ENCODE measurements at places on chromosomes 13 and 19.

- DNase-seq = no peak
Measured at GRCh38 chr19:23762548-23762883, 3.8 kb upstream of the ZNF681 start.

DNA sequence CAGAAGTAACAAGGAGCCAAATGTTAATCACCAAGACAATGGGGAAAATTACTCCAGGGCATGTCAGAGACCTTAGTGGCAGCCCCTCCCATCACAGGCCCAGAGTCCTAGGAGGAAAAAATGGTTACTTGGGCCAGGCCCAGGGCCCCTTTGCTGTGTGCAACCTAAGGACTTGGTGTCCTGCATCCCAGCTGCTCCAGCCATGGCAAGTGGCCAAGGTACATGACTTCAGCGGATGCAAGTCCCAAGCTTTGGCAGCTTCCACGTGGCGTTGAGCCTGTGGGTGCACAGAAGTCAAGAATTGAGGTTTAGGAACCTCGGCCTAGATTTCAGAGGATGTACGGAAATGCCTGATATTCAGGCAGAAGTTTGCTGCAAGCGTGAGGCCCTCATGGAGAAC is 46.7 kb downstream of the OR10H4 start:
- no peak for DNase-seq

GRCh38 chr19:47658431-47659348 is 49.8 kb downstream of the BICRA start:
- DNase-seq = no peak

GRCh38 chr13:111076155-111077013 is 38.7 kb upstream of the ARHGEF7 start:
- DNase-seq = no peak

DNA sequence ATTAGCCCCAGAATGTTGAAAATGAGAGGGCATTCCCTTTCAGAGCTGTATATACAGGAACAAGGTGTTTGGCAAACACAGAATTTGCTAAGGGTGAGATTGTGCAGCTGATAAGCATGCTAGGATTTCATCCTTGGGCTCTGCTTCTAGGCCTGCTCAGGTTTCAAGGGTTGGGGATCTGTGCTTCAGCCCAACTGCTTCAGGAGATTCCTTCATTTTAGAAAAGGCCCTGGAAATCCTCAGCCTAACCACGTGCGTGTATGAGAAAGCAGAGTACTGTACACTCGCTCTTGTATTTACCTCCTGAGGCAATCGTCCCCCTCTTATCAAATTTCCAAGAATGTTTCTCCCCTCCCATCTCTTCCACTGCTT is 291.6 kb upstream of the ARGLU1 start:
- DNase-seq = no peak

DNA sequence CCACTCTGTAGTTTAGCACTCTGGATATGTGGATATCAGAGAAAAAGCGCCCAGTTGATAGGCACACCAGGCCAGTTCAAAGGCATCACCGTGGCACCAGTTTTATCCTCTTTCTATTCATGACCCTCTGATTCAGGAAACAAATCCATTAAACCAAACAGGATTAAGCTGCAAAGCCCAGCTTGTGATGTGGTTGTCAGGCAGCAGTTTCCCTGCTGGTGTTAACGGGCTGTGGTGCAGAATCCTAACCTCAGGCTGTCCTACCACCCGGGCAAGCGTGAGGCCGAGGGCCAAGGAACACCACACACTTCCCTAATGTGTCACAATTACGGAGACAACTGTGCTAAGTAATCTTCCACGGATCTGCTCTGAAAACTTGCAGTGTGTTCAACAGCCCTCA is 209.1 kb downstream of the OLFM4 start:
- no peak for DNase-seq

DNA sequence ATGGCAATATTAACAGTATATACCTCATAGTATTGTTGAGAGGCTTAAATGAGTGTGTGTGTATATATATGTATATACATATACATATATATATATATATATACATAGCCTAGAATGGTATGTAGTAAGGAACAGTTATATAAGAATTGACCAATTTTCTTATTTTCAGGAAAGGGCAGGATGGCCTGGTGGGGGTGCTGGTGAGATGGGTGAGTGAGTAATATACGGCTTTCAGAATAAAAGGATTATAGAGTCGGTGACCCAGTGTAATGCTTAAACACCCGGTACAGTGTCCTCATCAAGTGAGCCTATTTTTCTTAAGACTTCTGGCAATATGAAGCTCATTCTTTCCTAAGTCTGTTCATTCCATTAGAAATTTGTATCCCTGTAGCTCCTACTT is 11.7 kb upstream of the FAM216B start:
- DNase-seq = no peak

DNA sequence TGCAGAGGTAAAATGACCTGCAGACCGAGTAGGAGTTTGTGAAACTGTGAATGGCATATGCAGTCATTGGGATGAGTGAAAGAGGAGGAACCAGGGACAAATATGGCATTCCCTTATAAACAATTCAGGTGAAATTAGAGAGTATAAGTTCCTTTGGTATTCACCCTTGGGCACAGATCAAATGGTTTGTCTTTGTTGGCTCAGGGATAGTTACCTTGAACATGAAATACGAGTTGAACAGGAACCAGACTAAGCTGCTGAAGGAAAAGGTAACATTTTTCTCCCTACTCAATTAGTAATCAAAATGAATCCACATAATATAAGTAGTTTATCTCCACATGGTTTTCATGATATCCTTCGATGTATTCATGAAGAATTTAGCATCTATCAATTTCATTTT is 50.5 kb downstream of the SLITRK1 start:
- DNase-seq = no peak

DNA sequence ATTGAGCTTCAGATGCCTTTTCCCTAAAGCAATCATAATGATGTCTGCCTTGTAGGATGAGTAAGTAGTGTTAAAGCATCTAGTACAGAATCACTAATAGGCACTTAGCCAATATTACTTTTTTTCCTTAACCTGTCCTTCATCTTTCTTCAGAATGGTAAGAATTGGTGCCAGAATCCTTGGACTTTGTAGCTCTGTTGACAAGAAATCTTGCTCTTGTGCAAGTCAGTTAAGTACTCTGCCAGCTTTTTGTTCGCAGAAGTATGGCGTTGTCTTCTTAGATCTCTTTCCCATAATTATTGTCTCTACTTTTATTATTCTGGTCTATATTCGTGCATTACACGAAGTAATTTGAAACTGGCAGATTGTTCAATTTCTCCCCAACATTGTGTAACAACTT is 554.5 kb downstream of the PCDH9 start:
- no peak for DNase-seq

- no peak for DNase-seq
Measured at GRCh38 chr13:61765181-61765742, 349.6 kb upstream of the PCDH20 start.

GRCh38 chr19:43527860-43528622 is 1.0 kb upstream of the ETHE1 start:
- DNase-seq = no peak

GRCh38 chr13:34591129-34591528 is 350.9 kb upstream of the NBEA start:
- DNase-seq = no peak

DNA sequence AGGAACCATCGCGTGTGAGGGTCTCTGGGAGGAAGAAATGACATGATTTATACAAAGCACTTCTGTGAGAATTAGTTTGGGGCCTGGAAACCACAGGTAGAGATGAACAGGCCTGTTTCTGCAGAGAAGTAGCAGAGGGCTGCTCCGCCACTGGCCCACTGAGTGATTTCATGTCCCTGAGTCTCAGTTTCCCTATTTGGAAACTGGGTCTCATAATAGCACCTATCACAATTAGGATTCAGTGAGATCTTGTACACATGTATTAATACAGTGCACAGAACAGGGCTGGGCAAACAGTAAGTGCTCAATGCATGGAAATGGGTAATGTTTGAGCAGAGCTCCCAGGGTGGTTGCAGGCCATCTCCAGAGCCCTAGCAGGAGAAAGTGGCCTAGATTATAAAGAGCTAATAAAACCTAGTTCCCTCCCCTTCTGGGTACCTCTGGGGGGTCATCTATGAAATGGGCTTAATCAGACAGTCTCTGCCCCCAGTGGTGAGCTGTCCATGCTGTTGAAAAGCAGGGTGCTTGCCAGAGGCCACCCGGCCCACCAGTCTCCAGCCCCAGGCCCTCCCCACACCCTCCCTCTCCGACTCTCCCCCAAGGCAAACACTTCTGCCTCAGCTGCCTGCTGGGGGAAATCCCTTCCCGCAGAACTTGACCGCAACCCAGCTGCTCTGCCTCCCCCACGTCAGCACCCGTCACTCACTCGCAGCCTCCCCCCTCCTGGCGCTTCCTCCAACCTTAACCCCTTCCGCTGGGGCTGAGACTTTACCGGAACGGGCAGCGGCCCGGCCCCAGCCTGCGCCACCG is 4.5 kb downstream of the BCL3 start:
- DNase-seq = peak; percentile 92

GRCh38 chr13:38395497-38395788 is 45.8 kb downstream of the UFM1 start:
- DNase-seq = no peak

- no peak for DNase-seq
Measured at GRCh38 chr19:45589768-45590167, 5.2 kb upstream of the OPA3 start.

- no peak for DNase-seq
Measured at GRCh38 chr13:97569841-97570240, 135.9 kb downstream of the RAP2A start.

DNA sequence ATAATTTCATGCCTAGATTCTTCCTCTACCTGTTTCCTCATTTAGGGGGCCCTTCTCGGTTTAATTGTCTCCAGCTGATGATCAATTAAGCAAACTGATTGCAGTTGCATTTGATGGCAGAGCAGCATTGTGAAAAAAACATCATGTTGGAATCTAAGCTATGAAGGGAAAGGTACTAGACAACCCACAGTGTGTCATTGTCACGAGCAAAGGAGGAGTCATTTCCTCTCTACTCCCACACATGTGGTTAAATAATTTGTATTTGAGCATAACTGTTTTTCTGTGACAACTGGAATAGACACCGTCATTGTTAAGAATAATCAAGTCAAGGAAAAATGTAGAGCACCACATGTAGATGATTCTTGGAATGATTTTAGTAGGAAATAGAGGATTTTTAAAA is 240.3 kb downstream of the DCT start:
- DNase-seq = peak; percentile 23

DNA sequence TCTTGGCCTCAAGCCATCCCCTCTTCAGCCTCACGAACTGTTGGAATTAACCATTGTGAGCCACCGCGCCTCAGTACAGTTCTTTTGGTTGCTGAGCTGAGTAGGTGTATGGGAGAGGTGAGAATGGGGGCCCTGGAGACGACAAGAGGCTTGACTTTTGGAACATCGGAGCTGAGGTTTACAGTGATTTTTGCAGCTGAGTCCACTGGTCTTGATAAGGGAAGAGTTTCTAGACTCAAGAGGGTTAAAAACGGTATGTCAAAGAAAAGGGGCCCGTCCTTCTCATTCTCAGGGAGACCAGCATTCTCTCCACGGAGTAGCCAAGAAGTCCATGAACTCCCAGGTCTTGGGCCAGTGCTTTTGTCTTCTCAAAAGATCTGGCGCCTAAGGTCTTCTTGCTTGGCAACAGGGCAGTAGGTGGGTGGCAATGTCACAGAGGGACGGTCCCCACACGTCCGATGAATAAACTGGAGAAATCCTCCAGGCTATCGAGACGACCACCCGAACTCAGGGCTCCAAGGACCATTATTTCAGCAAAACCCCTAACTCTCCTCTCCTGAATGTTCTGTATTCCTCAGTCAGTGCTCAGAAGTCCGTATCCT is 6.4 kb upstream of the QTRT1 start:
- DNase-seq = no peak

DNA sequence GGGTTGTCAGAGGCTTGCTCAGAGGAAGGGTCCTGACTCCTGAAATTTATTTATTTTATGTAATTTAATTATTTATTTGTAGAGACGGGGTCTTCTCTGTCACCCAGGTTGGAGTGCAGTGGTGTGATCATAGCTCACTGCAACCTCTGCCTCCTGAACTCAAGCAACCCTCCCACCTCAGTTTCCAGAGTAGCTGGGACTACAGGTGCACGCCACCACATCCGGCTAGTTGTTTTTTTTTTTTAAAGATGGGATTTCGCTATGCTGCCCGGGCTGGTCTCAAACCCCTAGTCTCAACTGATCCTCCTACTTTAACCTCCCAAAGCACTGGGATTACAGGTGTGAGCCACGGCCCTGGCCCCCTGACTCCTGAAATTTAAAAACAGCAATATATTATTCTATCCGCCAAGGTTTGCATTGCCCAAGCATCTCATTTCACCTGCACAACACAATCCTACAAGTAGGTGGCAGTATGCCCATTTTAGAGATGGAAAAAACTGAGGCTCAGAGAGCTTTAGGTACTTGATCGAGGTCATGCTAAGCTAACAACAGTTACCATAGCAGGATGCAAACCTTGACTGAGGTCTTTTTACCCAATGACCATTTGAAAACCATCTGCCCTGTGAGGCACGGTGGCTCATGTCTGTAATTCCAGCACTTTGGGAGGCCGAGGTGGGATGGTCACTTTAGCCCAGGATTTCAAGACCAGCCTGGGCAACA is 18.1 kb downstream of the ARHGEF18 start:
- DNase-seq = no peak

- no peak for DNase-seq
Measured at GRCh38 chr19:16886305-16886880, 2.4 kb upstream of the F2RL3 start.

- no peak for DNase-seq
Measured at GRCh38 chr13:53878861-53879260, 850.2 kb downstream of the OLFM4 start.

- no peak for DNase-seq
Measured at GRCh38 chr13:21150013-21150412, 26.3 kb downstream of the SKA3 start.

- DNase-seq = no peak
Measured at GRCh38 chr19:55603581-55604292, 1.7 kb upstream of the ZNF865 start.

DNA sequence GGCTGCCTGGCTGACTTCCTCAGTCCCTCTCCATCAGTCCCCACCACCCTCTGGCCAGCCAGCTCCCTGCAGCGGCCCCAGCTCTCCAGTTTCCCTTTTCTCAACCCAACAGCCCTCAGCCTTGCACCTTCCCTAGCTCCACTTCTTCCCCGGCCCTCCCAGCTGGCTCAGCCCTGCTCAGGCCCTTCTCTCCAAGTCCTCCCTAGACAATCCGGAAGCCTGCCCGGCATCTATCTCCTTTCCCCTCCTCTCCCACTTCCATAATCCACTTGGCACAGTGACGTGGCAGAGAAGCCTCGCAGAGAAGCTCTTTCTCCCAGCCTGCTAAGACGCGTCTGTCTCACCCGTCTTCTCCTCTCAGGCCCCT is 1.1 kb downstream of the UBXN6 start:
- DNase-seq = no peak

GRCh38 chr13:79710376-79710775 is 229.4 kb downstream of the NDFIP2 start:
- DNase-seq = no peak

DNA sequence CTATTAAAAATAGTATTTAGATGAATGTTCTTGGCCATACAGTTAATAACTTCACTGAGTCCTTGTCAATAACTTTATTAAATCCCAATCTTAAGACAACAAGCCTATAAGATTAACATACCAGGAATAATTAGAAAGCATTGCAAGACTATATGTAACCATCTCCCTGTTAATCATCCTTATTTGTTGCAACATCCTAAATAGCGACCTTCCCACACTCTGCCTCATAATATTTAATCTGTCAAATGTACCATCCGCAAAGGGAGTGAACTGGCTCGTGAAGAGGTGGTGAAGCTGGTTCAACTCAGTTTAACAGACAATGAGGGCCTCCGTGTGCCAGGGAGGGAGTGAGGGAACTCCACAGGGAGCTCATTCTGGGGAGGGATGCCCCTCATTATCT is 33.9 kb downstream of the KL start:
- no peak for DNase-seq

Data from T-helper 1 cell (primary cell).